AML-193 (cell line): ENCODE measurements at places on chromosomes 1 and 21.

DNA sequence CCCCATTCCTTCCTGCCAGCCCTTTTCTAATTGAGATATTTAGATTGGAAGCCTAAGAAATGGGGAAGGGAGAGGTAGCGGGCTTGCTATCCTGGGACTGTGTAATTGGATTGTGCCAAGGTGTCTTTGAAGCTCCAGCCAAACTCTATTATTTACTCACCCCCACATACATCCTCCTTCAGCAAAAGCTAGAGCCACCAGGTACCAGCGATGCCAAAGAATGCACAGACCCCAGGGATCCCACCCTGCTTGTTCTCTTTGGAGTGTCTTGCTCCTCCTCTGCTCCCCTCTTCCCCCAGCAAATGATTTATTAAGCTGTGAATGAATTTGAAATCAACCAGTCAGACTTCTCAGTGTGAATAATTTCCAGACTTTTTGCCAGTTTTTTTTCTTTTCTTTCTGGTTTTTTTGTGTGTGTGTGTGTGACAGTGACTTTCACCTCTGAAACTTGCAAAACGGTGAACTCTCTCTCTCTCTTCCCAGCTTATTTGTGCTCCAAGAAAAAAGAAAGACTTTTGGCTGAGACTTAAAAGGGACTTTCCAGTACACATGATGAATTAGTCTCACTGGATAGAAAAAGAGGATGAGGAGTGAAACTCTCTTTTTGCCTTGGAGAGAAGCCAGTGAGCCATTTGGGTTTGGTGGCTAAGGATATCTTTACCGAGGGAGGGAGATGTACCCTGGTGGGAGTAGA is 1.8 kb downstream of the VASH2 start:
- no peak for DNase-seq

- DNase-seq: no peak
These were observed 247.4 kb downstream of the KAZN start for GRCh38 chr1:14845851-14846250.

DNA sequence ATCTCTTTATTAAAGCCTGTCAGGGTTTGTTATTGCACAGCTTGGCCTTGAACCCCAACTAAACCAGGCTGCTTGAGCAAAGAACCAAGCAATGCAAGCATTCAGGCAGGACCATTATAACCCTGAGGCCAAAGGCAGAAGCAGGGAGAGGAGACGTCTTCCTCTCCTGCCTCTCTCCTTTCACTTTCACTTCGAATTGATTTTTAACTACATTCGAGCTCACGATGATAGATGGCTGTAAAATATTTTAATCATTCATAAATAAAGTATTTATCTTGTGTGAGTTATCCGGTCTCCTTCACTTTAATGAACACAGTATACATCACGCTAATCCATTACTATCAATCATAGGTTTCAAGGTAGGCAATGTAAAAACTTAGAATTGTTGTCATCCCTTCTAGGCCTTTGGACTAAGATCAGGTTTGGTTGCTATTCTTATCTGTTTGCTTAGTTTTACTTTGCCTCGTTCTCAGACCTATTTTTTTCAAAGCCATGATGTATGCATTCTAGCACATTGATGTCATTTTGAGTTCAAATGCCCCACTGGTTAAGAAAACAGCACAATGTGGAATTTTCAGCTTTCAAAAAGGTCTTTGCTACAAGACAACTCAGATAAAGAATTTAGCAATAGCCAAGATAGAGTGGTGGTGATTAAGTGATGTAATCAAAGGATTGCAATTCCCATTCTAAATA is 480.2 kb upstream of the RUNX1 start:
- no peak for DNase-seq

- DNase-seq: no peak
These were observed 583.1 kb upstream of the RGS18 start for GRCh38 chr1:191575180-191575579.

GRCh38 chr21:31182231-31183140 is 144.2 kb upstream of the KRTAP19-8 start:
- DNase-seq: no peak

- DNase-seq: peak; percentile 31
These were observed 31.8 kb upstream of the SLFNL1 start for GRCh38 chr1:41053316-41053715.

DNA sequence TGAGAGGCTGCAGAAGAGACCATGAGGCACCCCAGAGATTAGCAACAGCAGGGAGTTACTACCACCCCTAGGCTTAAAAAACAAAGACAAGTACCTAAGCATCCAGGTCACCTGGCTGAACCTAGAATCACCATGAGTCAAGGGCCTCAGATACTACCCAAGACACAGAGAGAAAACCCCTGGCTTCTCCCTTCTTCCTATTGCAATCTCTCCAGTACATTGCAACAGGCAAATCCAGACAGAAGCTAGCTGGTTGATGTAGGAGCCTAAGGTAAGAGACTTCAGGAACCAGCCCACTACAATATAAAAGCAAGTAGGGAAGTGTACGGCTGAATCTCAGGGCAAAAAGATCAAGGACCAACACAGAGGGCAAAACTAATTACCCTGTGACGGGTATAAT is 367.2 kb downstream of the PLPP3 start:
- no peak for DNase-seq

DNA sequence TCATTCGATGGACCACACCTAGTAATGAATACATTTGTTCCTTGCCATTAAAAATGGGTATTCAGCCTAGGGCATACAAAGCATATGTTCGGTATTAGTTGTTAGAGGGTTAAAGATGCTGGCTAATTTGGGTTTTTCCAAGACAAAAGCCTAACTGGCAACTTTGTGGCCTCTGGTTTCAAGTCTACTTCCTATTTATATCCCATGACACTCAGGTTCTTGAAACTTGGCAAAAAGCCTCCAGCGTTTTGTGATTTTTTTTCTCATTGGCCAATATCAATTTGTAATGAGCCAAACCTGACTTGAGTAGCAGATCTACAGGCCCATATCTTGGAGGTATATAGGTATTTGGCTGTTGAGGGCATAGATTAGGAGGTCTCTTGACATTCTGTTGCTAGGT is 75.3 kb downstream of the C1orf21 start:
- DNase-seq: no peak

- no peak for DNase-seq
These were observed 30.0 kb downstream of the RABIF start for GRCh38 chr1:202858789-202859414.

- no peak for DNase-seq
These were observed 34.7 kb upstream of the CLSTN1 start for GRCh38 chr1:9858293-9859035.

DNA sequence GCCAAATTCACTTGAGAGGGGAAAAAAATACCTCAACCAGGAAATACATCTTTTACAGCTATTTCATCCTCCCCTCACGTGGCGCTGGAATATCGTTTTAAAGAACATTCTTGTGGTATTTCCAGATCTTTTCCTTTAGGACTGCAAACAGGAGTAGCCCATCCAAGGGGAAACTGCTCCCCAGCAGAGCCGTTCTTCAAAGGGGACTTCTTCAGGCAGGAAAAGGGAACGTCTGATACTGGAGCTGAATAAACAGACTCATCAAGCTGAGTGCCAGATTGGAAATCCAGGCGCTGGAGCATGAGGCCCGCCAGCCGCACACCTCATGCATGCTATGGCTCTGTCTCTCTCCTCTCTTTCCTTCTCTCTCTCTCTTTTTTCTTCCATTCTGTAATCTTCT is 34.0 kb upstream of the PROX1 start:
- no peak for DNase-seq

- DNase-seq: no peak
These were observed 111.0 kb downstream of the ACTL8 start for GRCh38 chr1:17865912-17866739.

DNA sequence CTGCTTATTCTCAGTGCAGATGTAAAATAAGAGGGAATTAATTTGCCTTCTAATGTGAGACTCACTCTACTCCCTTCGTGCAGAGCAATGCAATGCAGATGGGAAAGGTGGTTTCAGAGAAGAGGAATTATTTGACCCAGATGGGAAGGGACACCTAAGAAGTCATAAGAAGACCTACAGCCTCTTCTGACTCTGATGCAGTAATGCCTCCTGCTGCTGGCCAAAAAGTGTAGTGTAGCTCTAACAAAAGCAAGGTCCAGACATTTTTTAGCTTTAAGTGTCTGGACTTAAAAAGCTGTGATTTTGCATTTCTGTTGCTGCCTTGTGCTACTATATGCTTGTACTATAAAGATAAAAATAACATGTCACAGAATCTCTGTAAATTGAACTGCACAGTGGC is 501.4 kb downstream of the TTLL7 start:
- DNase-seq: no peak

GRCh38 chr1:33060579-33061083 is 20.3 kb upstream of the AZIN2 start:
- no peak for DNase-seq

- DNase-seq: peak; percentile 26
These were observed 14.5 kb downstream of the AUNIP start for GRCh38 chr1:25844536-25845337.

DNA sequence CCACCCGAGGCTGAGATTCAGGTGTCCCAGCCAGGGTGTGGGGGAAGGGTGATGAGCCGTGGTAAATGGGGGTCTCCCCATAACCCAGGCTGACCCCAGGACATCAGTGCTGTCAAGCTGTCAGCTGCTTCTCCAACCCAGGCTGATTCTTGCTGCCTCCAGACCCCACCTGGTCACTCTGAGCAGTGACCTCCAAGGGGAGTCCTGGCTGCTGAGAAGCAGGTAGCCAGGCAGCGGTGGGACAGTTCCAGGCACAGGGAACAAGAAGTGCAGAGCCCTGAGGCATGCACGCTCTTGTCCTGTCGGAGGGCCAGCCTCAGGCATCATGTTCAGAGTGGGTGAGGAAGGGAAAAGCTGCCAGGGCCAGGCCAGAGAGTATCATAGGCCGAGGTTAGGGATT is 1.1 kb downstream of the ESPN start:
- no peak for DNase-seq

GRCh38 chr1:153337980-153338853 is 10.4 kb downstream of the PGLYRP4 start:
- DNase-seq: no peak

GRCh38 chr1:207221934-207222351 is 99.5 kb upstream of the CD55 start:
- no peak for DNase-seq

DNA sequence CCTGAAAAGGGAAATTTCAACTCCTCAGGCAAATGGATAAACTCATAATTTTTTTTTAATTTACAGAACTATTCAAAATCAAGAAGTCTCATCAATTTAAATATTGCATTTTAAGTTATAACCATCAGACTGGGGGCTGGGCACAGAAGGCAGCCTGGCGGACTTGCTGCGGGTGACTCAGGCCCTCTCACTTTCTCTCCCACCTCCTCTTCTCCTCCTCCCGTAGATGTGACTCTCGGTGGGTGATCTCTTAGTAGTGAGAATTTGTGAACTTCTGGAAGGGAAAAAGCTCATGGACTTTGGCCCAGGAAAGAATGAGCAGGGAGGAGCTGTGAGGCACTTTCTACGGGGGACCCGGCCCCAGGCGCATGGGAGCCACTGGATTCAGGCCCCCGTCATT is 32.9 kb downstream of the CLIC6 start:
- DNase-seq: no peak

DNA sequence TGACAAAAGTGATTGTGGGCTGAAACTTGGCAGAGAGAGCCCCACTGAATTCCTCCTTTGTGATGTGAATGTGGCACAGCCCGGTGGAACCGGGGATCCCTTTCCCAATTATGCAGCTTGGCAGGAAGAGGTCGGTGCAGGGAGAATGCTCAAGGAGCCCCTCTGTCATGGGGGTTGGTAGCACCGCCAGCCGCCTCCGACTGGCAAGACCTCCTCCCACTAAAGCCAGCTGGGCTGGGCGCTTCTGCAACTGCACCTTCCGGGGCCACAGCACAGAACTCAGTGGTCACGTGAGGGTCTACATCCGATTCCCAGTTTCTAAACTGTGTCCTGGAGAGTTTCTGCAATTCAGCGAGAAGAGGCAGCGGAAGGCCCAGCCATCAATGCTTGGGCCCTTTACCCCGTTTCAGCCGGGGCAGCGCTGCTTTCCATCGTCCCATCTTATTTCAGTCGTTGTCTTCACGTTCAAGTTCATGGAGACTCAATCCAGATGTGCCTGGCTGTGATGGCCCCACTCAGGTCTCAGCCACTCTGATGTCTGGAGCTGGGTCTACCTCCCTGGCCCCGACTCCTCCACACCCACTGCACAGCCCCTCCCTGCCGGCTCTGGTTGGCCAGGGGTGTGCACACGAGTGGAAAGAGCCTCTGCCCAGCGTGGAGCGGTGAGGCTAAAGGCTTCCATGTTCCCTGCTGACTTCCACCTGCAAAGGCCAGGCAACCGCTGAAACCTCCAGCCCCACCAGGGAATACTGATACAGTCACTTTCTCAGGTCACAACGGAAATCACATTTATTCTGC is 39.8 kb upstream of the FHAD1 start:
- no peak for DNase-seq

- DNase-seq: no peak
These were observed 105.9 kb upstream of the CDC42BPA start for GRCh38 chr1:227424159-227424680.

GRCh38 chr1:185398022-185398421 is 81.0 kb upstream of the IVNS1ABP start:
- DNase-seq: no peak

- DNase-seq: peak; percentile 57
These were observed 8.8 kb downstream of the ZNF683 start for GRCh38 chr1:26363549-26364448.

- no peak for DNase-seq
These were observed 47.5 kb downstream of the ROR1 start for GRCh38 chr1:63821091-63822005.
